NCI-H2081 (cell line): ENCODE measurements at places on chromosomes 1 and 21.

DNA sequence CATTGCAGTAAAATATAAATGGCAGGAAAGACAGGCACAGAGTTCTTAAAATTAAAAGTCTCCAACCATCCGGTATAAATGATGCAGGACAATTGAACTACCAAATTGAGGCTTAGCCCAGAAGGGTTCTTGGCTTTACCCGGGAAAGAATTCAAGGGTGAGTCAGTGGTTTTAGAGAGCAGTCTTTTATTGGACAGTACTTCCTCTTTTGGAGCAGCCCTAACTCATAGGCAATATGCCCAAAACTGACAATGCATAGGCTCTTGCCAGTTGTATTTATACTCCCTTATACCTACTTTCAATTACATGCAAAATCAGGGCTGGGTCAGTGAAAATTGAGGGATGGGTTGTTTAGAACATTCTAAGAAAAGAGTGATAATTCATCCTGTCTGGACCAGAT is 1628.9 kb upstream of the PRMT6 start:
- no peak for DNase-seq

DNA sequence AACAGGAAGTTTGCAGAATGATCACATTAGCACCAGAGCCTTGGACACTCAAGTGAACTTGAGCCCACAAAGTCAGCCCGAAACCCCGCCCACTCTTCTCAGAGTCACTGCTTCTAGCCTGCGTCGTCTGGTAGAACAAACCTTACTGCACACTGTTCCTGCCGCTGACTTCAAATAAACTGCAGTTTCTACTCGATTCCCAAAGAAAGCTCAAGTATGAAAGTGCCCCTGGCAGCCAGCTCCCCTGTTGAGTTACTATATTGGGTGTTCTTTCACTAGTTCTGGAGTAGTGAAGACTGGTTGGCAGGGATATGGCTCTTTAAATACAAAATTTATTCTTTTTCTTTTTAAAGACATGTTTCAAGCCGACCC is 164.7 kb downstream of the GALNT2 start:
- no peak for DNase-seq

DNA sequence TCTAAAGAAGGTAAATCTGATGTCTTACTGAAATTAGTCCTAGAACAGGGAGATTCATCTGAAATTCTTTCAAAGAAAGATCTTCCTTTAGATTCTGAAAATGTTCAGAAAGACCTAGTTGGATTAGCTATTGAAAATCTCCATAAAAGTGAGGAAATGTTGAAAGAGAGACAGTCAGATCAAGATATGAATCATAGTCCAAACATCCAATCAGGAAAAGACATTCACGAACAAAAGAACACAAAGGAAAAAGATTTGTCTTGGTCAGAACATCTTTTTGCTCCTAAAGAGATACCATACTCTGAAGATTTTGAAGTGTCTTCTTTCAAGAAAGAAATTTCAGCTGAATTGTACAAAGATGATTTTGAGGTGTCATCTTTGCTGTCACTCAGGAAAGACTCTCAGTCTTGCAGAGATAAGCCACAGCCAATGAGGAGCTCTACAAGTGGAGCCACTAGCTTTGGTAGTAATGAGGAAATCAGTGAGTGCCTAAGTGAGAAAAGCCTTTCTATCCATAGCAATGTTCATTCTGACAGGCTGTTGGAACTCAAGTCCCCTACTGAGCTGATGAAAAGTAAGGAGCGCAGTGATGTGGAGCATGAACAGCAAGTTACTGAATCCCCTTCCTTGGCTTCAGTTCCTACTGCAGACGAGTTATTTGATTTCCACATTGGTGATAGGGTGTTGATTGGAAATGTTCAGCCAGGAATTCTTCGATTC is 61.6 kb upstream of the QSOX1 start:
- DNase-seq = no peak

- no peak for DNase-seq
Measured at GRCh38 chr1:40784141-40784770, 669 bp downstream of the KCNQ4 start.

GRCh38 chr21:38300141-38300578 is 43.4 kb downstream of the KCNJ15 start:
- no peak for DNase-seq

- no peak for DNase-seq
Measured at GRCh38 chr1:168792592-168793125, 63.7 kb upstream of the DPT start.

- DNase-seq = no peak
Measured at GRCh38 chr1:232593717-232594502, 36.0 kb downstream of the SIPA1L2 start.

GRCh38 chr1:68322096-68322495 is 89.8 kb upstream of the WLS start:
- DNase-seq = no peak

DNA sequence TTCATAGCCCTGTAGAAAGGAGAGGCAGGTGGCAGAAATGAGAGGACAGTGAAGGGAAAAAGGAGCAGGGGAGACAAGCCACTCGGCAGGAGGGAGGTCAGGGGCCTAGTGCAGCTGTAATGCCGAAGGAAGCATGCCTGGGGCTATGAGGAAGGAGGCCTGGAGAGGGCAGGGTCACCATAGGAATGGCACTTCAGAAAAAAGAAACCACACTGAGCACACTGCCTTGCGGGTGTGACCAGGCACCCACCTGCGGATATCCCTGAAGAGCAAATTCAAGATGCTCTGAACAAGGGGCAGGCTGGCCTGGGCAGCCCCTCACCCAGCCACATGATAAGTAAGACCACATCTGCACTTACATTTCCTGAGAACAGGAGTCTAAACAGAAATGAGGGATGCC is 104.7 kb downstream of the JAK1 start:
- no peak for DNase-seq

DNA sequence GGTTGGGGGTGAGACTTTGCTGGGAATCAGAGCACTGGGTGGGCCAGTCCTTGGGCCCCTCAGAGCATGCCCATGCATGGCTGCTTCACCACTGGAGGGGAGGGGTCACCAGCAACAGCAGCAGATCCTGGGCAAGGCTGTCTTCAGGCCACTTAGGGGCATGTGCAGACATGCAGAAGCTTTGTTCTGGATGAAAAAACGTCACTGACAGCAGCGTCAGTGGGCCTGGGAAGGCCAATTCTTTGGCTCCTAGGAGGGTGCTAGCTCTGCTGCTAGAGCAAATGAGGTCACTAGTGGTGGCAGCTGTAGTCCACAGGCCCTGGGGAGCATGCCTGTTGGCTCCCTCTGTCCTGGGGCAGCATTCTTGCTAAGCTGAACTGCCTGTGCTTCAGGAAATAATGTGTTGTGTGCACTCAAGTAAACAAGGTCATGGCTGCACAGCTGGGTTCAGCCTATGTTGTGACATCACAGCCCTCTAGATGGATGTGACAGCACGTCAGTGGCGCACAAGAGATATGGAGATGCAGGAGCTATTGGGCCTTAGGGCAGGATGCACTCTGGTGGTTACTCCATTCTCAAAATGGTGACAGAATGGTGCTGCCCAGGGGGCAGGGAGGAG is 27.0 kb downstream of the ZC3H11B start:
- DNase-seq = no peak

DNA sequence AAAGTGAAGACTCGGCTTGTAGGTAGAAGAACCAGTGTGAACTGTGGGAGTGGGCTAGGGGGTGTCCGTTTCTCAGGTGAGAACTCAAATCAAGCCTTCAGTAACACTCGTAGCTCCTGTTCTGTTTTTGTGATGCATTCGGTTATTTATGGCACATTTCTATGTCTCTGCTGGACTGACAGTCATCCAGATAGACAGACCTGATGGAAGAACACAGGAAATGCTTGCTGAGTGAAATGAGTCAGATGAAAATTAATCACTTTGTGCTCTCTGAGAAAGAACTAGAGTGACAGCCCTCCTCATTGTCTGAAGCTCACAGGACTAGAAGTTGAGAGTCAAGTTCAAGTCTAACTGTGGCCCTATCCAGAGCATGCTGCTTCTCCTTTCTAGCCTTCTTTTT is 360.1 kb upstream of the PLXNA2 start:
- DNase-seq = no peak

DNA sequence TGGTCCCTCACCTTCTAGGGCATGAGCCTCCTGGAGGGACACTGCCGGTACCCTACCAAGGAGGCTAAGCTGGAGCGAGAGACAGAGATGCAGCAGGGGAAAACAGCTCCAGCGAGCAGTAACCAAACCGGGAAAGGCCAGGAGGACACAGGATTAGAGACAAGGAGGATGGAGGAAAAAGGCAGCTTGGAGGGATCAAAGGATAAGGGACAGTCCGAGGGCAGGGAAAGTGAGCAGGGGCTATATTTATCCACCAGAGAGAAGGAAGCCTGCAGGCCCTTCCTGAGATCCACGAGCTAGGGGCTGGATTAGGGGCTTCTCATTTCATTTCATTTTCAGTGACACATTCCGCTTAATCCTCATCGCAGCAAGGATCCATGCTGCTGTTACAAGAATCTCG is 33.8 kb upstream of the PRELP start:
- no peak for DNase-seq

GRCh38 chr1:84583648-84584047 is 9.4 kb upstream of the CTBS start:
- no peak for DNase-seq

DNA sequence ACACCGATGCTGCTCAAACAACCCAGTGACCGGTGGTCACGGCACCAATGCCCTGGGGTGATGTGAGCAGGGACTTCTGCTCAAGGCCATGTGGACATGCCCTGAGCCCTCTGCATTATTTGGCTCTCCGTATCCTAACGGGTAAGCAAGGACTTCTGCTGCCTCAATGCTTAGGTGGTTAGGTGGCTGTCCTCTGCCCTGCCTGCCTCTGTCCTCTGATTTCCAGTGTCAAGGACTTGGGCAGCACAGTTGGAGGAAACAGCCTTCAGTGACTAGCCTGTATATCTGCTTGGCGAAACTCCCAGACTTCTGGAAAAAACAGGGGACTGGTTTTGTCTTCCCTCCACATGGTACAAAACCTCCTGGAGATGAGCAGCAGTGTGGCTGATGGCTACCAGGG is 34.5 kb downstream of the DNAJC11 start:
- no peak for DNase-seq

DNA sequence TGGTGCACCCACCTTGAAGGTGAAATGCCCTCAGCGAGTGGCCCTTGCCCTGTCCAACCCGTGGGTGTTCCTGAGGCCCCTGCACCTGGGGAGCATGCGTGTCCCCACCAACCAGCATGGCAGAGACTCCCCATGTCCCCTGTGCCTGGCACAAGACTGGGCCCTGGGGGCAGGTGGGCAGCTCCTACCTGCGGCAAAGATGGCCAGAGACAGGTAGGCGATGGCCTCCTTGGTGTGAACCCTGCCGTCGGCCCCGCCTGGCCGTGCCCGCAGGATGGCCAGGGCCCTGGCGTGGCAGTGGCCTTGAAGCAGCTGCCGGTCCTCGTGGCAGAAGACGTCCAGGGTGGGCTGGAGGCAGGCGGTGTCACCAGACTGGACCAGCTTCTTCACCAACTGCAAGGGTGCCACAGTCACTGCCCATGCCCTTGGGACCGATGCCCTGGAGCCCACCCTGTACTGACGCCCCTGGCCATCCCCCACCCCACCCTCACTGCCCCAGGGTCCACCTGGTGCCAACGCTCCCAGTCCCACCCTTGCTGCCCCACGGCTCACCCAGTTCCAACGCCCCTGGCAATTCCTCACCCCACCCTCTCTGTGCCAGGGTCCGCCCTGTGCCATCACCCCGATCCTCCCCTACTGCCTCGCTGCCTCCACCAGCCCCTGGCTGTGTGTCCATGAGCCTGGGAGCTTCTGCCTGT is 15.7 kb downstream of the TTC34 start:
- DNase-seq = no peak

DNA sequence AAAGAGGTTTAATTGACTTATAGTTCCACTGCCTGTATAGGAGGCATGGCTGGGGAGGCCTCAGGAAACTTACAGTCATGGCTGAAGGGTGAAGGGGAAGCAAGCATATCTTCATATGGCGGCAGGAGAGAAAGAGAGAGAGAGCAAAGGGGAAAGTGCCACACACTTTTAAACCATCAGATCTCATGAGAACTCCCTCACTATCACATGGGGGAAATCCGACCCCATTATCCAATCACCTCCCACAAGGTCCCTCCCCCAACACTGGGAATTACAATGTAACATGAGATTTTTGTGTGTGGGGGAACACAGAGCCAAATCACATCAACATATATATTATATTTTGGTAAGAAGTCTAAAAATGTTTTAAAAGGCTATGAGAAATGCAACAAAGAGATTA is 27.2 kb downstream of the FABP3 start:
- DNase-seq = no peak

DNA sequence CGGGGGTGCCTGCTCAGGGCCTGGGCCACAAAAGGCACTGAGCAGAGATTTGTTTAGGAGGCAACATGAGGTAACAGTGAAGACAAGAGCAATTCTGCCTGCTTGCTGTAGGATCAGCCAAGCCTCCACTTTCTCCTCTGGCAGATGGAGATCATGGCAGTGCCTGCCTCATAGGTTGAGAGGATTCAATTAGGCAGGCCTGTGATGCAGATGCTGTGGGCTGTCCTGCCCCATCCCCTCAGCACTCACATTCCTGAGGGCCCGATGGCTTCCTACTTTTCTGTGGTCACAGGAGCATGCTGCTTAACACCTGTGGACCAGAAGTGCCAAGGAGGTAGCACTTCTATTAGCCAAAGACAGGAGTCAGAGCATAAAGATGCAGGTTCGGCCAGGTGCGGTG is 1.2 kb upstream of the UBL4B start:
- no peak for DNase-seq

- no peak for DNase-seq
Measured at GRCh38 chr1:208977638-208978256, 605.8 kb upstream of the CAMK1G start.

DNA sequence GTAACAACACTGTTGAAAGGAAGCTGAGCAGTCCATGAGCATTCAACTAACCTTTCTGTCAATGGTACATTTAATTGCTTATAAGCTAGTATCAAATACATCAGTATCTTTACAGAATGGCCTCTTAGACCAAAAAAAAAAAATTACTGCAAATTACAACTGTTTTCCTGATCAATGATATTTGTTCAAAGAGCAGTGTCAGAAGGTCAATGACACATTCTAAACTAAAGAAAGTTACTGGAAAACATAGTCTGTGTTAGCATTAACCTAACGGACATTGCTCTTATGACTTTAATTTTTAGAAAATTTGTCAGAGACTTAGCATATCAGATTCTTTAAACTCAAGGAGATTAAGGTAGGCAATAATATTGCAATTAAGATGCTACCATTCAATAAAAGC is 162.5 kb downstream of the KCNT2 start:
- DNase-seq = no peak

GRCh38 chr1:246709835-246710234 is 14.4 kb upstream of the SCCPDH start:
- no peak for DNase-seq

- no peak for DNase-seq
Measured at GRCh38 chr1:83717785-83718184, 281.1 kb downstream of the TTLL7 start.

DNA sequence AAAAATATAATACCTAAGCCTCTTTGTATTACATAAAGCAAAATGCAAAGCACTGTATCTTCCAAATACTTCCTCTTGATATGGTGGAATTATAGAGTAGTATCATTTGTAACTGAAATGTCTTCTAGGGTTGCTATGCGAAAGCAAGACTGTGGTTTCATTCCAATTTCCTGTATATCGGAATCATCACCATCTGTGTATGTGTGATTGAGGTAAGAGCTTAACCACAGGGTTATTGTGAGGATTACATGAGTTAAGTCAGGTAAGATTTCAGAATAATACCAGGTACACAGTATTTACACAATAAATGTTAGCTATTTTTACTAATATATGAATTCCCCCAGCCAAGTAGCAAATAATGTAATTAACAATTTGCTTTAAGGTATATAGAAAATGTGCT is 24.7 kb downstream of the CD53 start:
- DNase-seq = no peak
